Femur (tissue), 1 donor: ENCODE measurements at places on chromosomes 6 and 20.

GRCh38 chr6:73978330-73978729 lies 282.3 kb downstream of the CD109 start:
- DNase-seq, result no peak

DNA sequence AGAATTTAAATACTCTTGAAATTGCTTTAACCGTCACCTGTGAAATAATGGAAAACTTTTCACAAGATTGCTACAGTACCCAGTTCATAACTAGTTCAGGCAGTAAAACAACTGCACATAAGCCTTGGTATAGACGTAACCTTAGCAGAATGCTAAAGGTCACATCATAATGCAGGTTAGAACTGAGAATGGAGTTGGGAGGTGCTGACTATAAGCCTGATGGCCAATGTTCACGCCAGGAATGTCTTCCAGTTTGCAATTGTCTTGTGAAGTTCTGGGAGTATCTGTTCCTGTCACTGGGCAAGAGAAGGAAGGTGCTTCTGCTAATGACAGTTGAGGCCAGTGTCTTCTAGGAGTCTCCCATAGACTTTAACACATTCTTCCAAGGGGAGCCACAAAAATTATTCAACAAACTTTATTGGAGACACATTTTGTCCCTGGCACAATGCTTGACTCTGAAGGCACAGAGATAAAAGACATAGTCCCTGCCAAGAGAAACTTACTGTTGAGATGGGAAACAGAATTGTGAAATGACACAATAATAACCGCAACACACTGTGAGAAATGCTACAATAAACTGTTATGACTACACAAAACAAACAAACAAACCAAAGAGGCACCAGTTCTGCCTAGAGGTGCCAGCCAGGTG lies 24.6 kb upstream of the CEP162 start:
- no peak for DNase-seq

DNA sequence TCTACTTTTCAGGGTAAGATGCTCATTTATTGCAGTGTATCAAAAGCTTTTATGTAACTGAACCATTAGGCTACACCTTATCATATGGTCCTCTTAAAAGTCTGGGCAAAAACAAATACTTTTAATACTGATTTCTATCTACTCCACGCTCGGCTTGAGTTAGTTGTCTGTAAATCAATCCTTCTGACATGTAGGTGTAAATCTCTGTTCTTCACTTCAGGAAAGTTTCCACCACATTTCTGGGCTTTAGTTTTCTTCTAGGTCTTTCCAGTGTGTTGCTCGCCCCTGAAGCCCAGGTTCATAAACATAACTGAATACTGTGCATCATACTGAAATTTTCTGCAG lies 89.2 kb upstream of the RNF217 start:
- no peak for DNase-seq

- no peak for DNase-seq
Observed at GRCh38 chr6:120116343-120116742, 766.8 kb upstream of the MAN1A1 start.

DNA sequence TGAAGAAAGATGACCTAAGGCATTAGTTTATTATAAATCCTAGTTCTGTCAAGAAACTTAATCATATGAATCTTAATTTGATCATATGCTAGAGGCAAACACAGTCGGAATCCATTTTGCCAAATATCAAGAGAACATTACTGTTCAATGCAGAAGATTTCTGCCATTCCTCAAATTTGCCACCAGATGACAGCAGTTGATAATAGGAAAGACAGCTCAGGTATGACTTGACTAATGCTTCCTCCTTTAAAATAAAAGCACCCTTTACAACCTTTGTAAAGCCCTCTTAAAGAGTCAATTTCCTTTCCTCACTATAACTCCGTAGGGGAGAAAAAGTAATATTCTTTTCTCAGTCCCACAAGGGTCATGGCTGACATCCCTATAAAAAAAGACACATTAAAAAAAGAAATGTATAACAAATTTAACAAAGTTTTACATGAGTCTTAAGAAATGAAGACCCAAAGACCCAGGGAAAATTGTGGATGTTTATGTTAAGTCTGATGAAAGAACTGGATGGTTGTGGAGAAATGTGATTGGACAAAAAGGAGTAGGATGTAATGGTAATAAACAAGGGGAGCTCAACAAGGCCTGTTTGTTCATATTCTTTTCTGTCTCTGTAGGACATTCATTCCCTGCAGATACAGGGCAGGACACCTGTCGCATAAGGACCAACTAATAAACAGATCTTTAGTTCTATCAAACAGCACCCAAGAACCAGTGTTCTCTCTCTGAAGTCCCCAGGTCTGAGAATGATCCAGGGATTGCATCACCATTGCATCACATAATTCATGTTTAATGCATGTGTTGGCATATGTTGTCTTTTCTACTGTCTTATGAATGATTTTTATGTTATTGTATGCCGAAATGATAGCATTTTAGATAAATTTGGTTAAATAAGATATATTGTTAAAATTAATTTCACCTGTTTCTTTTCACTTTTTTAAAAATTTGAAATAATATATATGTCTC lies 23.0 kb upstream of the IL17A start:
- no peak for DNase-seq

- no peak for DNase-seq
Observed at GRCh38 chr6:105550955-105551620, 148.2 kb upstream of the PREP start.

- DNase-seq, result no peak
Observed at GRCh38 chr6:148426317-148426977, 83.8 kb downstream of the SASH1 start.

GRCh38 chr6:47701363-47701762 lies 3.0 kb downstream of the ADGRF4 start:
- no peak for DNase-seq

DNA sequence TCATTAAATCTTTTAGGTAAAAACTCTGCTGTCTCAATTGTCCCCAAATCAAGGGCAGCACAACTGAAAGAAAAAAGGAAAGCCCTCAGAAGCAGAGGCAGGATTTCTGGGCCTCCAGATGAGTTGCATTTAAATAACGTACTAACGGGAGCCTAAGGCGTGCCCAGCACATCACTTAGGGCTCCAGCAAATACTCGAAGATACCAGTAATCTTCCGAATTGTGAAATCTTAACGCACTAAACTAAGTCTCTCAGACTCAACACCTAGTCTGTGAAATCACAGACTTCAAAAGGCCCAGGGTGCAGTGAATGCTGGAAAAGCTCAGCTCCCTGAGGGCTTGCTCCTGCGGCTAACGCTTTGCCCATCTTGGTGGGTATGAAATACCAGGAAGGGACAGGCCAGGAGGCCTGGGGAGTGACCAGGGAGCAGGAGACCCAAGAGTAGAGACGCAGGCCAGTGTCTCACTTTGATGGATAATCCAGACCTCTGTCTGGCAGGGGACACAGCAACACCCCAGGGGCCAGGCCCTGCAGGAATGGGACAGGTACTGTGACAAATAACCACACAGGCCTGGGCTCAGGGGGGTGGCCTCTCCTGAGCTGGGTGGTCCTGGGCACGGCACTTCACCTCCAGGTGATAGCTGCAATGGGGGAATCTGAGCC lies 36.4 kb downstream of the RRBP1 start:
- peak; percentile 24 for DNase-seq
